ENCODE measurements at places on chromosomes 13 and 19.

- DNase-seq, result no peak
Observed at GRCh38 chr13:23808803-23809202, 80.4 kb downstream of the MIPEP start.

GRCh38 chr19:17468302-17469091, 1.8 kb upstream of the SLC27A1 start:
- DNase-seq, result no peak

DNA sequence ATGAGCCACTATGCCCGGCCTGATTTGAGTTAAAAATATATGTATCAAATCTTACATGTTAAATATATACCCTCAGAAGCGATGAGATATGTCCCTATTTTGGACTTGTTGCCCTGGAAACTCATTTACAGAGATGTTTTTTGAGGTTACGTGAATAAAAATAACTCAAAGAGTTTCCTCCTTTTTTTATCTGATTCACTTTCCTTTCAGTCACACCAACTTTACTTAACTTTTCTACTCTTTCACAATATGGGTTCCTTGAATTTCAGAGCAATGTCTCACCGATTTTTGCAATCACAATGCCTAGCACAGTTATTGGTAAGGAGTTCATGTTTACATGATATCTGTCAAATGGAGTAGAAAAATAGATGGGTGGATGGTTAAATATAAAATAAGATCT, 2.3 kb downstream of the OR7C2 start:
- DNase-seq, result no peak

- no peak for DNase-seq
Observed at GRCh38 chr19:10001899-10002298, 8.4 kb downstream of the COL5A3 start.

- DNase-seq, result peak; percentile 93
Observed at GRCh38 chr13:39803156-39803555, 147.7 kb downstream of the COG6 start.

- no peak for DNase-seq
Observed at GRCh38 chr13:78198821-78199220, 280.2 kb upstream of the EDNRB start.

DNA sequence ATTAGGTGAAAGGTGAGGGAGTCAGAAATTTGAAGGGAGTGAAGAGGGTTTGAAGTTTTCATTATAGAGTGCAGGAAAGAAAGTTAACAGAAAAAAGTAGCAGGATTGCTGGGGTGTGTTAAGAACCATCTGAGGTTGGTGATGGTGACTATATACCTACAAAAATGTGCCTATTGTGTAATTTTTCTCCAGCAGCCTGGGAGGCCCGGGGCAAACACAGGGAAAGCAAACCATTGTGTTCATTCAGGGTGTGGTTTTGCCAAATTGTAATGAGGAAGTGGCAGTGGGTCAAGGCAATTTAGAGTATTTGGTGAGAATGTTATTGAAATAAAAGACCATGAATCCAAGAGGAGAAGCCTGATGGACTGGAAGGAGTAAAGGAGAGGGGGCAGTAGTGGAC, 8.2 kb upstream of the SUCLA2 start:
- DNase-seq, result no peak

DNA sequence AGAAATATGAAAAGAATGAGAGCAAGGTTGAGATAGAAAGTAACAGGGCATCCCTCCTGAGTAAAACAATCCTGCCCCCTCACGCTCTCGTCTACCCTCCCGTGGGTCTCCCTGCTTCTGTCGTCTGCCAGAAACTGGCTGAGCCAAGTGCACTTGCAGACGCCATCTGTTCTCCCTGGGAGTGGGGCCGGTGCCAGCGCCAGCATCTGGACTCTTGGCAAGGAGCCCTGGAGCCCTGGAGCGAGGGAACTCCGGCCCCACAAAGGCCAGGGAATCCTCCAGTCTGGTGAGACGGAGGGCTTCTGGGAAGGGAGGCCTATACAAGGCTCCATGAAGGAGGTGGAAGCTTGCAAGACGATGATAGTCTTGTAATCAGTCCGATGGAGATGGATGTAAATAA, 2.3 kb upstream of the TMEM91 start:
- no peak for DNase-seq

DNA sequence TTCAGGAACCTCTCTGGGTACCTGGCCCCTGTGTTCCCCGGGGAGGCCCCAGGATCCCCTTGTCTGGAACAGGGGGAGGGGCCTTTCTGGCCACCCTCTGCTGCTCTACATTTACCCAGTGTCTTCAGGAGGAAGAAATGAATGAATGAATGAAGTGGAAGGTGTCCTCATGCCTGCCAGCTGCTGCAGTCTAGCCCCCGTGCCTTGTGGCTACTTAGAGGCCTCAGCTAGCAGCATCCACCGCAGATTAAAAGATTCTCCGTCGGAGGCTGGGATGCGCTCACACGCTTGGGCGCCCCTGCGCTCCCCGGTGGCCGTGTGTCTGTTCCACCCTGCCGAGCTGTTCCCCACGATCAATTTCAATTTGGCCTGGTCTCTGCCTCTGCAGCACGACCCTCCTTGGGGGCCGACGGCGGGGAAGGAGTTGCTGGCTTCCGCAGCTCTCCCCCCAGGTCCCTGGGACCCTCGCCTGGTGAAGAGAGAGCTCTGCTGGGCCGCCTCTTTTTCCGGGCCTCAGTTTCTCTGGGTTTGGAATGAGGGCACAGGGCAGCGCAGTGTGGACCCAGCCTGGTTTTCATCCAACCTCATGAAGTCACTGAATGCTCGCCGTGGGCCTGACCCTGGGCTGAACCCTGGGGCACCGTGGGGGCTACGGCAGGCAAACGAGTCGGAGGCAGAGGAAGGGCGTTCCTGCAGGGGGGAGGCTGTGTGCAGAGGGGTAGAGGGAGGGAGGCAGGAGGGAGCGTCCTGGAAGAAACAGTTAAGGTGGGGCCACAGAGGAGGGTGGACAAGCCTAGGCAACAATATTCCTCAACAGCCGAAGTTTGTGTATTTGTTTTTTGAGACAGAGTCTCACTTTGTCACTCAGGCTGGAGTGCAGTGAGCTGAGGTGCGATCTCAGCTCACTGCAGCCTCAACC, 28.3 kb downstream of the EFNA2 start:
- no peak for DNase-seq

DNA sequence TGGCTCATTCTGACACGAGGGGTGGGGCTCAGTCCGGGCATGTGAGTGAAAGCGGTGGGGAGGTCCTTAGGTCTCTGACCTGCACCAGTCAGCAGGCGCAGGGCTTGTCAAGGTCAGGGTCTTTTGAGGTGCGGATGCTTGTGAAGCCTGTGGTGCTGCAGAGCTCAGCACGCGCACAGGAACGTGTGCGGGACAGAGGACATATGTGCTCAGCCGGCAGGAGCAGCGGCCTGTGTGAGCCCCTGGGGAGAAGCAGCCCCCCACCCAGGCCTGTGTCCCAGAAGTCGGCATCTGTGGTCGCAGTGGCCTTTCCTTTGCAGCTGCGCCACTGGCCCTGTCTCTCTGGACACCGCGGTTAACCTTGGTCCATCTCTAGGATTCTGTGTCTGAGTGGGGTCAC, 30.9 kb downstream of the ATP4B start:
- no peak for DNase-seq

GRCh38 chr13:28490061-28490460, 4.9 kb downstream of the FLT1 start:
- no peak for DNase-seq

- no peak for DNase-seq
Observed at GRCh38 chr19:32022044-32022640, 323.3 kb upstream of the ZNF507 start.

- no peak for DNase-seq
Observed at GRCh38 chr13:33015241-33015668, 968 bp upstream of the KL start.

- no peak for DNase-seq
Observed at GRCh38 chr19:5138606-5139582, 170.0 kb downstream of the KDM4B start.

GRCh38 chr13:32310134-32310706, 4.9 kb downstream of the ZAR1L start:
- no peak for DNase-seq

DNA sequence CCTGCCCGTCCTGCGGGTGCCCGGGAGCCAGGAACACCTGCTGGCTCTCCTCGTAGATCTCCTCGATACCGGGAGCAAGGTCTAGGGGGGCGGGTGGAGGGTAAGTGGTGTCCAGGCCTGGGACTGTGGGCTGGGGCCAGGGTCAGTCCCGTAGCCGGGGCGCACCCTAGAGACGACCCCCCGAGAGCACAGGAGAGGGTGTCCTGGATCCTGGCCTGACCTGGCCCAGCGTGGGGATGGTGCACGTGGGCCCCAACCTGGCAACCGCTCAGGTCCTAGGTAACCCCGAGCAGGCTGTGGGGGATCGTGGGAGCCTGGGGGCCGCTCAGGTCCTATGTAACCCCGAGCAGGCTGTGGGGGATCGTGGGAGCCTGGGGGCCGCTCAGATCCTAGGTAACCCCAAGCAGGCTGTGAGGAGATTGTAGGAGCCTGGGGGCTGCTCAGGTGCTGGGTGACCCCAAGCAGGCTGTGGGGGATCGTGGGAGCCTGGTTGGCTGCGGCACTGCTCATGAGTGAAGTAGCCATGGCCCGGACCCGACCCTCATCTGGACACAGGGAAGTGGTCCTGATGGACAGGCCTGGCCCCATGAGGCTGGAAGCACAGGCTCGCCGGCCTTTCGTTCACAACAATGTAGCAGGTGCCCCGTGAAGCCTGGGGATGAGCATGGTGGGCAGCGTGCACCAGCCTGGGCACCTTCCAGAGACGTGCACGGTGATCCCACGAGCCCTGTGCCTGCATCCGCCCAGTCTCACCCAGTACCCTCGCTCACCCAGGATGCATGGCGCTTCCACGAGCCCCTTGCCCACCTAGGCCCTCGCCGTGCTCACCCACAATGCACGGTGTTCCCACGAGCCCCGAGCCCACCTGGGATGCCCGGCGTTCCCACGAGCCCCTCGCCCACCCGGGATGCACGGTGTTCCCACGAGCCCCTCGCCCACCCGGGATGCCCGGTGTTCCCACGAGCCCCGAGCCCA, 6.2 kb downstream of the GPX4 start:
- no peak for DNase-seq

DNA sequence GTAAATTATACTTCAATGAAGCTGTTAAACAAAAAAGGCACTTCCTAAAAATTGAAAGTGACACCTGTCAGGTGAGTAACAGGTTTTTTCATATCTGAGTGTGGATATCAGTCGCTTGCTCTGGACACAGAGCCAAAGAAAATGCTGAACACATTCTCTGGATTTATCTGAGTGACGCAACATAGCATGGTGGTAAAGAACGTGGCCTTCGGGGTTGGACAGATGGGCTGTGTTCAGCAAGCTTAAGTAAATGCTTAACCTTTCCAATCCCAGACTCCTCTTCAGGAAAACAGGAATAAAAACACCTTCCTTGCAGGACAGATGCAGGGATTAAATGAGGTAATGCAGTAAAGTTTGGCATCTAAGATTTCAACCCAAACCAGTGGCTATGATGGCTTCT, 132.0 kb downstream of the FOXO1 start:
- no peak for DNase-seq

DNA sequence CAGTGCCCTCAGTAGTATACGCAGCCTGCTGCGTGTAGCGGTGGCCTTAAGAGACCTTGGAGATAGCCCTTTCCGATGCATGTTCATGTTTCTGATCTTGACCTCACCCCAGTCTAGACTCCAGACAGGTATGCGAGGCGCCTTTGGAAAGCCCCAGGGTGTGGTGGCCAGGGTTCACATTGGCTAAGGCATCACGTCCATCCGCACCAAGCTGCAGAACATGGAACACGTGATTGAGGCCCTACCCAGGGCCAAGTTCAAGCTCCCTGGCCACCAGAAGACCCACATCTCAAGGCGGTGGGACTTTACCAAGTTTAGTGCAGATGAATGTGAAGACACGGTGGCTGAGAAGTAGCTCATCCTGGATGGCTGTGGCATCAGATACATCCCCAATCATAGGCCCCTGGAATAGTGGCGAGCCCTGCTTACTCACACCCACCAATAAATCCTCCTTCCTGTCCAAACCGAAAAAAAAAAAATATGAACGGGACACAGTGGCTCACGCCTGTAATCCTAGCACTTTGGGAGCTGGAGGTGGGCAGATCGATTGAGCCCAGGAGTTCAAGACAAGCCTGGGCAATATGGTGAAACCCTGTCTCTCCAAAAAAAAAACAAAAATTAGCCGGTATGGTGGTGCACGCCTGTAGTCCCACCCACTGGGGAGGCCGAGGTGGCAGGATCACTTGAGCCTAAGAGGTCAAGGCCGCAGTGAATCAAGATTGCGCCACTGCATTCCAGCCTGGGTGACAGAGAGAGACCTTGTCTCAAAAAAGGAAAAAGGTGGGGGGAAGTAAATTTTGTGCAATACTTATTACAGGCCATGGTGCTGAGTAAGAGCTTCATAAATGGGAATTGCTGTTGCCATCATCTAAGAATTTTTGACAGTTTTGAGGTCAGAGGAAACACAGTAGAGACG, 12.4 kb upstream of the CBLC start:
- no peak for DNase-seq

DNA sequence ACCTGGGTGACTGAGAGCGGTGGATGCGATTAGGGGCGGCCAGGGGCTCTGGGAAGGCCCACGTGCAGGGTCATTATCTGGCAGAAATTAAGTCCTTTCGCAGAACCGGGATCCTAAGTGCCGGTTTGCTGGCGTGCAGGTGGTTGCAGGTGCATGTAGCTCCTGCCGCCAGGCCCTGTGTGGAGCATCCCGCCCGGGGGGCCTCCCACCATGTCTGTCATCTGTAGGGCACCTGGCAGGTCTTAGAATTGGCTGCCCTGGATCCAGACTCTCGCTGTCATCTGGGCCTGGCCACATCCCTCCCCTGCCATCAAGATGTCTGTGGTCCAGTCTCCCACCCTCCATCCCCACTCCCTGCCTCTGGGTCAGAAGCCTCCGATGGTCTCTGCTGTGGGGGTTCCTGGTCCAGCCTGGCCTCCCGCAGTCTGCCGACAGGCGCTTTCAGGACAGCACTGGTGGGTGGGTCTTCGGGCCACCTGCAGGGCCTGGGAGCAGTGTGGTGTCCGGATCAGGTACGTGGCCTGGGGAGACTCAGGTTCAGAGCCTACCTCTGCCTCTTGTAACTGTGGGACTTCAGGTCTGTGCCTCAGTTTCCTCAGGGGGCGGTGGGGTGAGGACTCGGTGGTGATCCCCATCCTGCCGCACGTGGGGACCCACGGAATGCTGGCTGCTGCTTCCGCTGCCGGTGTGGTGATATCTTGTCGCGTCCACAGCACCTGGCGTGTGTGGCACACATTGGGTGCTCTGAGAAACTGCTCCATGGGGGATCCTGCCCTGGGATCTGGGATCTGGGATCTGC, 5.4 kb downstream of the GNA11 start:
- DNase-seq, result no peak

Measured in islet precursor cell (in vitro differentiated cells).